ENCODE measurements at places on chromosomes 7 and 10. TPM values are rescaled to one million over a fixed set of nuclear protein-coding genes. Genes with fewer than 3 reads are reported as not detected.

DNA sequence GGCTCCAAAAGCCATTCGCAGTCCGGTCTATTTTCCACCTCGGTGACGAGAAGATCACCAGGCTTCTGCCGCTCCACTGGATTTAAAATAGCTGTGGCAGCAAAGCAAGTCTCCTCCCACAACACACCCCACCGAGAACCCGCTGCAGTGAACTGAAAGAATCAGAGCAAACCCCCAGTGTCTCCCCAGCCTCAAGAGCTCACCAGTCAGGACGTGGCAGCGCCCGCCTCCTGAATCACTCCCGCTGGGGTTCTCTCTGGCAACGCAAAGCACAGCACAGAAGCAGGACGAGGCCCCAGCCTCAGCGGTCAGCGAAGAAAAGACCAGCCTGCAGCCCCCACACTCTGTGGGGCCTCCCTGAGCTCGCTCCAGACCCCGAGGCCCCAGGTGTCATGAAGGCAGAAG lies 126.1 kb upstream of the PPP2R2D start:
- DNase-seq: no peak
- H3K36me3 ChIP-seq: peaks cover 3% of the 10 kb centered on the region
- no peak overlapping the region for H3K4me3 ChIP-seq
- no peaks in the 10 kb centered on the region for H3K27me3 ChIP-seq
- no peaks in the 10 kb centered on the region for H3K4me1 ChIP-seq

GRCh38 chr10:49526619-49527018 lies 12.3 kb downstream of the ERCC6 start:
- H3K4me1 ChIP-seq: peaks cover under 1% of the 10 kb centered on the region
- no peak for DNase-seq
- H3K27ac ChIP-seq: no peak overlapping the region
- peaks cover 47% of the 10 kb centered on the region for H3K36me3 ChIP-seq
- no peak overlapping the region for H3K4me3 ChIP-seq

- H3K4me3 ChIP-seq: no peak overlapping the region
- peaks cover 62% of the 10 kb centered on the region for H3K27me3 ChIP-seq
- peak; percentile 74 for DNase-seq
- H3K4me1 ChIP-seq: no peaks in the 10 kb centered on the region
Observed at GRCh38 chr10:61733358-61733940, 70.7 kb downstream of the CABCOCO1 start.

DNA sequence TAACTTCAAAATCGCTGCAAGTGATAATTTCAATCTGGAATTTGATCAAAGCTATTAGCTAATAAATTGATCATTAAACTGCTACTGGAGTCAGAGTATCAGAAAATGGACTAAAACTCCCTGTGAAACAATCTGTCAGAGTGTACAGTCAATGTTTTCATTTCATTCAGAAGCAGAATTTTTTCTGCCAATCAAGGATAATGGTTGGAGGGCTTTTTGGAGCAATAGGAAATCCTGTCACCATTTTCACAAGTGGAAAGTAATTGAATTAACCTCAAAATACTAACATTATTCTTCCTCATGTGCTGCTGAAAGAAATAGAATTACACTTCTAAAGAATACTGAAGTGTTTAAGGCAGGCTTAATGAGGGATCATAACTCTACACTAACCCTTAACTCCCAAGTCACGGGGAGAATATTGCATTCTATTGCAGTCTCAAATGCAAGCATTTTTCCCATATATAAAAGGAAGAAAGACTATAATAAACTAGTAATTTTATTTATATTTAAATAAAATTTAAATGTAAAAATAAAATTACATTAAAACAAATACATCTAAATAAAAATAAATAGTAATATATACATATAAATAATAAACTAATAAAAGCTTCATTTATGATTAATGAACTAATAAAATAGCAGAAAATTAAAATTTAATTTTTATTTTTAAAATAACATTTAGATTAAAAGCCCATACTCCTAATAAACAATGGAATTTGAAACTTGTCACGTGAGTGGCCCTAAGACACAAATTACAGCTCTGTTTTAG lies 67.1 kb downstream of the SEMA3E start:
- no peak overlapping the region for H3K4me3 ChIP-seq
- H3K36me3 ChIP-seq: no peaks in the 10 kb centered on the region
- no peak overlapping the region for H3K27ac ChIP-seq
- H3K27me3 ChIP-seq: no peaks in the 10 kb centered on the region
- no peak for DNase-seq

The LDB3 gene
- total RNA-seq: not detected

GRCh38 chr10:100186253-100187212 lies 704 bp upstream of the ERLIN1 start:
- H3K4me3 ChIP-seq: peak overlapping the region; percentile 95
- H3K27ac ChIP-seq: peak overlapping the region; percentile 97
- no peaks in the 10 kb centered on the region for H3K27me3 ChIP-seq
- peak; percentile 65 for DNase-seq
- peaks cover 49% of the 10 kb centered on the region for H3K36me3 ChIP-seq

The JAKMIP3 gene
- 1.3 TPM for total RNA-seq
